ENCODE measurements at places on chromosomes 5 and 9.

GRCh38 chr9:126720036-126720435, 84.8 kb upstream of the ZBTB43 start:
- no peaks in the 10 kb centered on the region for H3K4me1 ChIP-seq
- H3K27ac ChIP-seq: no peak overlapping the region

DNA sequence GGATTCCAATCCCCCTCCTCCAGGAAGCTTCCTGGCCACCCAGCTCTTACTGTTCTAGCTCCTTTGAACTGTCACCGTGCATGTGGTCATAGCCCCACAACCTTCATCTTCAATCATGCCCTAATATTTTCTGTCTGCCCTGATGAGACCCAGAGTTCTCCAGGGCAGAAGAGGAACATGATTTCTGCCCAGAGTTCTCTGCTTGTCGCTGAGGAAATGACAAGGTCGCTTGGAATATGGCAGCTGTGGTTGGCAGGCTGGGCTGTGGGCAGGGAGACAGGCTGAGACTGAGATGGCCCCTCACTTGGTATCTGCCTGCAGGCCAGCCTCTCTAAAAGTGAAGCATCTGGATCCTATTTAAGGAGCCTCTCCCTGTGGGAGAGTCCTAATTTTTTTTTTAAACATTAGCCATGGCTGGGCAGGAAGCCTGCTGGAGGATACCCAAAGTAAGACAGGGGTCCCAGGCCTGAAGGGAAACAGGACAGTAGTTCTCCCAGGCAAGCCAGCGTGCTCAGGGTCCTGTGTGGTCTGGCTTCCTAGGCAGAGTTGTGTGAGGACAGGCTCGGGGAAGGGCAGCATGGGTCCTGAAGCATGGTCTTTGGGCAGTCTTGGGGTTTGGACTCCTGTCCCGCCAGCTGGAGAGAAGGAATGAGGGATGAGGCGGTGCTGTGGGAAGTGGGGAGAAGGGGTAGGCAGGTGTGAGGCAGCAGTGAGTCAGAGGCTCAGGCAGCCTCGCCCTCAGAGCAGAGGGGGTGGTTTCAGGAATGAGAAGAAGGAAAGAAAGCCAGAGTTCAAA, 242.1 kb downstream of the FSTL4 start:
- DNase-seq: no peak
- no peaks in the 10 kb centered on the region for H3K27me3 ChIP-seq
- no peak overlapping the region for H3K4me3 ChIP-seq
- no peak overlapping the region for H3K27ac ChIP-seq
- no peaks in the 10 kb centered on the region for H3K4me1 ChIP-seq

DNA sequence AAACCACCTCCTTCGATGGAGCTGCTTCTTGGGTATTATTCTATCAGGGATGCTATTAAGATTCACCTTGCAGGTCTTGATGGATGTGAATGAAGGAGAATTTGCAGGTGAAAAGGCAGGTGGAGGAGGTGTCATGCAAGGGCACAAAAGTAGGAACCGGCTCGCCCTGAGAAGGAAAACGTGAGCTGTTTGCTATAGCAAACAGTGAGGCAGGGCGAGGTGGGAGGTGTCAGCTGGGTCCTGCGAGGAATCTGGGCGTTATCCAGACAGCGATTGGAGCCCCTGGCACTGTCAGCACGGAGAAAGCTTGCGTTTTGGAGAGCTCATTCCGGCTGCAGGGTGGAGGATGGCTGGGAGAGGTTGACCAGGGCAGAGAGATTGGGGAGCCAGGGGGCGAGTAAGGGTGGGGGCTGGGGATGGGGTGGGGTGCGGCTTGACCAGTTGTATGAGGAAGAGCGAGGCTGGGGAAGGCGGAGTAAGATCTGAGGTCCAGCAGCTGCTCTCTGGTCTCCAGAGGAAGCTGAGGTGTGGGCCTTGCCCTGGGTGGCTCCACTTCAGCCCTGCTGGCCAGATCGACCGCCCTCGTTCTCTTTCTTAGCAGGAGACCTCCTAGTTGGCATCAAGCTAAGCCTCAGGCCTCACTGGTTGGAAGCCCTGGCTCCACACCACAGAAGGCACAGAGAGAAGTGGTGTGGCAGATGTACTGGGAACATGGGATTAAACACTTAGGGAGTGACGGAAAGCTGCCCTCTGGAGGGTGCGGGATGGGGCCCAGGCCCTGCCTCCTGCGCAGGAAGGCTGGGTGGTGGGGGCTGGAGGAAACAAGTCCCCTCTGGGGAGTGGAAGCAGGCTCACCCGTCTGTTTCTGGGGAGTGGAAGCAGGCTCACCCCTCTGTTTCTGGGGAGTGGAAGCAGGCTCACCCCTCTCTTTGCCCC, 54.7 kb upstream of the NEURL1B start:
- H3K27ac ChIP-seq: no peak overlapping the region
- H3K36me3 ChIP-seq: no peaks in the 10 kb centered on the region
- no peaks in the 10 kb centered on the region for H3K27me3 ChIP-seq
- no peak for DNase-seq

DNA sequence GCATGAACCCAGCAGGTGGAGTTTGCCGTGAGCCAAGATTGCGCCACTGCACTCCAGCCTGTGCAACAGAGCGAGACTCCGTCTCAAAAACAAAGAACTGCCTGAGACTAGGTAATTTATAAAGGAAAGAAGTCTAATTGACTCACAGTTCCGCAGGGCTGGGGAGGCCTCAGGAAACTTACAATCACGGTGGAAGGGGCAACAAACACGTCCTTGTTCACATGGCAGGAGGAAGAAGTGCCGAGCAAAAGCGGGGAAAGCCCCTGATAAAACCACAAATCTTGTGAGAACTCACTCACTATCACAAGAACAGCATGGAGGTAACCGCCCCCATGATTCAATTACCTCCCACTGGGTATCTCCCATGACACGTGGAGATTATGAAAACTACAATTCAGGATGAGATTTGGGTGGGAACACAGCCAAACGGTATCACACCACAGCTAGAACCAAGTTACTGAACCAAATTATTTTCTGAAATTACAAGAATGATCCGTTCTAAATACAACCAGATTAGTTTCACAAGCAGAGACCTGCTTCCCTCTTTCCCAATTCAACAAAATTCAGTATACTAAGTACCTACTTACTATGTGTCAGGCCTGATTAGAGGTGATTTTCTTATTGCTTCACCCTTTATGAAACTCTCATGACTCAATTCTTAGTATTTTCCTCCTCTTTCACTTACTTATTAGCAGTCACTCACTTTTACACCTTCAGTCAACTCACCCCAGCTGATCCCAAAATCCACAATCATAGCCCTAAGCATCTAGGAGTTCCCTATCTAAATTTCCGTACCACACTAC, 8.4 kb downstream of the UBTD2 start:
- no peak overlapping the region for H3K4me3 ChIP-seq
- no peak for DNase-seq
- H3K27me3 ChIP-seq: no peaks in the 10 kb centered on the region
- no peaks in the 10 kb centered on the region for H3K36me3 ChIP-seq

DNA sequence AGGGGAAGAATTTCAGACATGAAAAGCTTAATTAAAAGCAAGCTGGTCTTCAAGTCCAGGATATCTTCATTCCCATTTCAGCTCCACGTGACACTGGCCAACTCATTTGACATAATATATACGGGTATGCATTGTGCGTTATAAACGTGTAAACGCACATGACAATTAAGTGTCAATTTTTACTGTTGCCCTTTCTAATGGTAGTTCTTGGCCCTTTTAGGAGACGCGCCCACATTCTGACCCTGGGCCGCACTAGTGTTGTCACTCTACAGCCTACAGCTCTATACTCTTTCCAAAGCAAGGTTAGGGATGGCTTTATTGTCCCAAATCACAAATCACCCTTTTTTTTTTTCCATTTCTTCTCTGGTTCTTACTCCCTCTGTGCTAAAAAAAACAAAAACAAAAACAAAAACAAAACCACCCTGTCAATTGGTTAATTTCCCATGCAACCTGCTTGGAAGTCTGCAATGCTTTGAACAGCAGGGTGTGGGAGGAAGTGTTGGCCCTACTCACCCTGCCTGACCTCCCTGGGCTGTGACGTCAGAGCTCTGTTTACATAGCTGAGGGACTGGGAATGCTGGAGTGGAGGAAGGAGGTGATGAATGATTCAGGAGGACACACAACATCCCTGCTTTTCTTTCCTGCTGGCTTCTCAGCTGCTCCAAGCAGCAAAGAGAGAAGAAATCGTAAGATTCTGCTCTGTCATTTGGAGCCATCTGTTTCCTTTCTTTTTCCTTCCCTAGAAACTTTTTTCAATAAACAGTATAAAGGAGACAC, 19.3 kb downstream of the RFK start:
- H3K27me3 ChIP-seq: no peaks in the 10 kb centered on the region
- no peak overlapping the region for H3K27ac ChIP-seq
- H3K4me1 ChIP-seq: peaks cover 25% of the 10 kb centered on the region
- H3K4me3 ChIP-seq: no peak overlapping the region
- peak; percentile 33 for DNase-seq

GRCh38 chr5:143592648-143593047, 189.2 kb upstream of the NR3C1 start:
- H3K27ac ChIP-seq: no peak overlapping the region
- peaks cover 7% of the 10 kb centered on the region for H3K4me1 ChIP-seq
- H3K27me3 ChIP-seq: no peaks in the 10 kb centered on the region
- H3K4me3 ChIP-seq: no peak overlapping the region

GRCh38 chr5:76684756-76685519, 31.0 kb upstream of the F2R start:
- H3K4me3 ChIP-seq: no peak overlapping the region
- H3K27me3 ChIP-seq: no peaks in the 10 kb centered on the region
- no peaks in the 10 kb centered on the region for H3K36me3 ChIP-seq
- no peak overlapping the region for H3K27ac ChIP-seq
- no peak for DNase-seq

GRCh38 chr5:77308154-77308960, 97.9 kb downstream of the PDE8B start:
- H3K27ac ChIP-seq: peak overlapping the region; percentile 81
- DNase-seq: no peak
- H3K4me1 ChIP-seq: peaks cover 69% of the 10 kb centered on the region
- H3K36me3 ChIP-seq: no peaks in the 10 kb centered on the region
- H3K4me3 ChIP-seq: no peak overlapping the region

GRCh38 chr5:140133514-140134167, 7.9 kb downstream of the IGIP start:
- H3K27ac ChIP-seq: no peak overlapping the region
- no peak for DNase-seq

DNA sequence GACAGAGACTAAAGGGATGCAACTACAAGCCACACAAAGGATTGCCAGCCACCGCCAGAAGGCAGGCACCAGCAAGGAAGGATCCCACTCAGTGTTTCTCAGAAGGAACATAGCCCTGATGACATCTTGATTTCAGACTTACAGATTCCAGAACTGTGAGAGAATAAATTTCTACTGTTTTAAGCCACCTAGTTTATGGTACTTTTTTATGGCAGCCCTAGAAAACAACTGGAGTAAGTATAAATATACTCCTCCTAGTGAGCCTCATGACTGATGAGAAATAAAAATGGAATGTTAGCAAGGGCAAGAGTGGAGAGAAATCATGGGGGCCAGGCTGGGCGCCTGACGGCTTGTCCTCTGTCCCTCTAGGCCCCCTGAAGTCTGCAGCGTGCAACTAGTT, 307.3 kb downstream of the PIK3R1 start:
- H3K27me3 ChIP-seq: no peaks in the 10 kb centered on the region
- no peaks in the 10 kb centered on the region for H3K4me1 ChIP-seq
- H3K4me3 ChIP-seq: no peak overlapping the region
- no peak for DNase-seq

DNA sequence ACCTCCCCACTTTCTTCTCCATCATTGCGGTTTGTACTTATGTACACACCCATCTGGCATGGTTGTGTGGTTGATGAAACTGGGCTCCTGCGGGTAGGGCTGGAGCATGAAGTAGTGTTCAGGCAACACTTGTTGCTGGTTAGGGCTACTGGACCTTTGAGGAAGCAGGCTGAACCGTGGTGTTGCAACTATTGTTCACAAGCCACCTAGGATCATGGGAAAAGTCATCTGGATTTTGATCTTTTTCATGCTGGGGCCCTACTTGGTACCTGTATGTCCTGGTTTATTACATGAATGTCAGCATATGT, 40.1 kb upstream of the TIFAB start:
- H3K4me1 ChIP-seq: peaks cover 43% of the 10 kb centered on the region
- no peak overlapping the region for H3K27ac ChIP-seq
- DNase-seq: no peak
- H3K4me3 ChIP-seq: no peak overlapping the region
- peaks cover 4% of the 10 kb centered on the region for H3K27me3 ChIP-seq
- no peaks in the 10 kb centered on the region for H3K36me3 ChIP-seq

GRCh38 chr5:125052584-125052983, 306.1 kb upstream of the ZNF608 start:
- no peak overlapping the region for H3K27ac ChIP-seq
- no peak overlapping the region for H3K4me3 ChIP-seq
- H3K27me3 ChIP-seq: no peaks in the 10 kb centered on the region
- no peak for DNase-seq

- no peaks in the 10 kb centered on the region for H3K4me1 ChIP-seq
- no peak overlapping the region for H3K27ac ChIP-seq
- no peak for DNase-seq
- no peaks in the 10 kb centered on the region for H3K36me3 ChIP-seq
- no peak overlapping the region for H3K4me3 ChIP-seq
- no peaks in the 10 kb centered on the region for H3K27me3 ChIP-seq
These were observed 1274.0 kb upstream of the C9orf72 start for GRCh38 chr9:28847331-28847730.

DNA sequence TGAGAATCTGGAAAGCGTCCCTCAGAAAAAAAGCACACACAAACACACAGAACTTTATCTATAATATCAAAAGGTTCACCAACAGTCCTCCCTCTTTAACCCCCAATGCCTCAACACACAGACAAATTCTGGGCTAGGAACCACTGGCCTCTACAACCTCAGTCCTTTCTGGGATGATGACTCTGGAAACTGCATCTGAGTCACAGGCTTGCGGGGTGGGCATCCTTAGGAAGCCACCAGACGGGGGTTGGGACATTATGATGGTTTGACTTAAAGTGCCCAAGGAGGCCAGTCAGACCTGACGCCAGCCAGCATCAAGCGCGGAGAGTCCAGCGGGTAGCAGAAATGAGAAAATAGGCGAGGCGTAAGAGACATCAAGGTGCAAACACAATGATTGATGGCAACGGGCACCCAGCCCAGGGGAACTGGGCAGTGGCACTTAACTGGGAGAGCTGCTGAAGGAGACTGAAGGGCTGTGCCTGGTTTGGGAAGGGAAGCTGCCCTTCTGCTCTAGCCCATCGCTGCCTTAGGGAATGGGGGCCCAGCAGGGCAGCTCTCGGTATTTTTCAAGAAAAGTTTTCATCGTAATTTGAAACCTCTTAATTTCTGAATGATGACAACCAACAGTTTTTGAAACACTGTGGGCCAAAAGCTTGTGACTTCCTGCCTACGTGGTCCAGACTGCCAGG, 20.7 kb downstream of the SPRY4 start:
- DNase-seq: peak; percentile 41
- H3K4me3 ChIP-seq: no peak overlapping the region
- no peaks in the 10 kb centered on the region for H3K27me3 ChIP-seq
- peaks cover 28% of the 10 kb centered on the region for H3K4me1 ChIP-seq

DNA sequence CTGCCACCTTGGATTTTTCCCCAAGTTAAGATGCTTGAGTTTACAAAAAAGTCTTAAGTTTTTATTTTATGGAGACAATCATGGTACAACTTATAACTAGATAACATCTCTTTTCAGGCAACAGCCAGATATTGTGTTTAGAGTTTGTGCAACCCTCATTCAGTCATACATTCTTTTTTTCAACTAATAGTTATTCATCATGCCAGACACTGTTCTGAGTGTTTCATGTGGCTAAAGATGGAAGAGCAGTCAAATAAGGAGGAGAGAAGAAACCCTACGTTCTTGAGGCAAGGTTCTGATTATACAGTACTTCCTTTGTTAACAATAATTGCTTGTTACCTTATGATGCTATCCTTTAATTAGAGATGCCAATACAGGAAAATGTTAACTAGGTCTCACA, 42.1 kb upstream of the ZNF462 start:
- no peak overlapping the region for H3K27ac ChIP-seq
- no peaks in the 10 kb centered on the region for H3K4me1 ChIP-seq
- H3K36me3 ChIP-seq: no peaks in the 10 kb centered on the region
- no peaks in the 10 kb centered on the region for H3K27me3 ChIP-seq
- no peak overlapping the region for H3K4me3 ChIP-seq
- DNase-seq: no peak
